Right forelimb (tissue), 1 donor: ENCODE measurements at places on chromosomes 2 and 18.

- DNase-seq = no peak
Measured at GRCh38 chr2:181760521-181760920, 80.2 kb upstream of the NEUROD1 start.

DNA sequence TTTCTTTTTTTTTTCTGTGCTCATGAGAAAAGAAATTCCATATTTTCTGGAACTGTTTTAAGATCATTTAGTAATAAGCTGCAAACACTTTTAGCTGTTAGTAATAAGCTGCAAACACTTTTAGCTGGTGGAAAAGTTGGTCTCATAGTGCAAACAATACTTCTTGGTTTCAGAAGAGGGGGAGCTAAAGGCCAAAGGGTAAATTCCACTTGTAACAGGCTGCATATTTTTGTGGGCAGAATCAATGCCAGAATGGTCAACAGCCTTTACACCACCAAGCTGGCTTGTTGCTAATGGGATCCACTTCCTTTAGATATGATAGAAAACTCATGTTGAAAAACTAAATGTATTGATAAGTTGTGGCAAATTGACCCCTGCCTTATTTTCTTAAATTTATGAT, 356.8 kb downstream of the NR4A2 start:
- no peak for DNase-seq

GRCh38 chr2:147025646-147026585, 818.9 kb upstream of the ACVR2A start:
- no peak for DNase-seq

- no peak for DNase-seq
Measured at GRCh38 chr2:98454500-98455235, 10.0 kb downstream of the INPP4A start.

GRCh38 chr18:10477121-10477862, 22.9 kb downstream of the APCDD1 start:
- DNase-seq = no peak
